SJSA1 (cell line): ENCODE measurements at places on chromosomes 3 and 15. TPM values are rescaled to one million over a fixed set of nuclear protein-coding genes. Genes with fewer than 3 reads are reported as not detected.

DNA sequence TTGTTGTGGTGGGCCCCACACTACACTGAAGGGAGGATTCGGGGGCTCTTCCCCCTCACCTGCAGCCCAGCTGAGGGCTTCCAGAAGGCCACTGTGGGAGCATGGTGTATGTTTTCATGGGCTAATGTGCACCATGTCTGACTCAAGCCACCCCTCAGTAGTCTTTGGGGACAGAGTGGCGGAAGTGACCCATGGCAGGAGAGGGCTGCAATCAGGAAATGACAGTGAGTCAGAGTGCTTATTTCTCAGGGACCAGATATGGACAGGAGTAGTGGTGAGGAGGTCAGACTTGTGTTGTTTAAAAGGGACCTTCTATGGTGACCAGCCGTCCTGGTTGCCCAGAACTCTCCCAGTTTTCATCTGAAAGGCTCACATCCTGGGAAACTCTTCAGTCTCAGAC lies 32.8 kb upstream of the SLC9A9 start:
- H3K36me3 ChIP-seq, result no peaks in the 10 kb centered on the region
- no peaks in the 10 kb centered on the region; the same call in 1 of the 2 replicates for H3K27me3 ChIP-seq
- H3K4me1 ChIP-seq, result no peaks in the 10 kb centered on the region
- no peak for DNase-seq
- no peak overlapping the region for H3K4me3 ChIP-seq

GRCh38 chr3:65672871-65673815 lies 365.6 kb downstream of the MAGI1 start:
- no peaks in the 10 kb centered on the region for H3K4me1 ChIP-seq
- H3K27ac ChIP-seq, result no peak overlapping the region
- H3K4me3 ChIP-seq, result no peak overlapping the region
- peak; percentile 14 for DNase-seq
- H3K36me3 ChIP-seq, result no peaks in the 10 kb centered on the region

RARB gene
- 11.7 and 17.9 TPM in 2 replicates for total RNA-seq

GRCh38 chr3:171782617-171783016 lies 27.7 kb downstream of the PLD1 start:
- no peaks in the 10 kb centered on the region for H3K36me3 ChIP-seq
- H3K27ac ChIP-seq, result no peak overlapping the region
- peaks cover 28% of the 10 kb centered on the region for H3K4me1 ChIP-seq
- DNase-seq, result no peak
- H3K27me3 ChIP-seq, result no peaks in the 10 kb centered on the region
- no peak overlapping the region for H3K4me3 ChIP-seq

SH2D7 gene
- total RNA-seq, result not detected in 2 replicates

- H3K27me3 ChIP-seq, result no peaks in the 10 kb centered on the region
- H3K4me3 ChIP-seq, result no peak overlapping the region
- DNase-seq, result no peak
- H3K27ac ChIP-seq, result no peak overlapping the region
- peaks cover 60% of the 10 kb centered on the region for H3K36me3 ChIP-seq
Observed at GRCh38 chr15:99167640-99168039, 62.8 kb downstream of the SYNM start.

- no peaks in the 10 kb centered on the region for H3K36me3 ChIP-seq
- no peak for DNase-seq
- no peak overlapping the region for H3K4me3 ChIP-seq
- no peaks in the 10 kb centered on the region for H3K27me3 ChIP-seq
- H3K4me1 ChIP-seq, result no peaks in the 10 kb centered on the region
Observed at GRCh38 chr3:97464035-97464434, 300.5 kb upstream of the ARL6 start.

POPDC2 gene
- total RNA-seq, result 0.97 TPM in 1 of 2 replicates, not detected in the other

- DNase-seq, result no peak
- H3K36me3 ChIP-seq, result no peaks in the 10 kb centered on the region
- H3K27me3 ChIP-seq, result no peaks in the 10 kb centered on the region
- H3K4me3 ChIP-seq, result no peak overlapping the region
- no peak overlapping the region for H3K27ac ChIP-seq
Observed at GRCh38 chr15:88788036-88788435, 15.2 kb upstream of the ACAN start.

TMEM212 gene
- not detected in 2 replicates for total RNA-seq

GRCh38 chr3:143158014-143158988 lies 38.7 kb downstream of the CHST2 start:
- no peaks in the 10 kb centered on the region for H3K27me3 ChIP-seq
- H3K36me3 ChIP-seq, result no peaks in the 10 kb centered on the region
- H3K4me1 ChIP-seq, result no peaks in the 10 kb centered on the region
- H3K27ac ChIP-seq, result no peak overlapping the region

DBR1 gene
- 17.4 and 19.8 TPM in 2 replicates for total RNA-seq

DNA sequence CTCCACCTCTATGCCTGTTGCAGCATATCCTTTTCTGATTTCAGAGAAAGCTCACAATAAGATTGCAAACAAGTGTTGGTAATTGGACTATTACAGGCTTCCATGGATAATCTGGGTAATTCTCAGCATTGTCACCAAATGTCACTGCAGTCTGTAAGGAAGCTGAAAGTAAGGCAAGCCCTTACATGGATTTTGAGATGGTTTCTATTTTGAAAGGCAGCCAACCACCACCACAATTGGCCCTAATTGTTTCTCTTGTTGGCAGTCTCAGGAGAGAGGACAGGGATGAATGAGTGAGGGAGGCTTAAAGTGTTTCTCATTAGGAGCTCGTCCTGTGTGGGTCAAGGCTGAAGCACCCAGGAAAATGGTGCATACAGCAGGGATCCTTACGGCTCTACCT lies 879.9 kb downstream of the TUSC7 start:
- DNase-seq, result no peak
- no peaks in the 10 kb centered on the region for H3K36me3 ChIP-seq
- H3K27me3 ChIP-seq, result no peaks in the 10 kb centered on the region
- no peaks in the 10 kb centered on the region for H3K4me1 ChIP-seq
- no peak overlapping the region for H3K27ac ChIP-seq

DNA sequence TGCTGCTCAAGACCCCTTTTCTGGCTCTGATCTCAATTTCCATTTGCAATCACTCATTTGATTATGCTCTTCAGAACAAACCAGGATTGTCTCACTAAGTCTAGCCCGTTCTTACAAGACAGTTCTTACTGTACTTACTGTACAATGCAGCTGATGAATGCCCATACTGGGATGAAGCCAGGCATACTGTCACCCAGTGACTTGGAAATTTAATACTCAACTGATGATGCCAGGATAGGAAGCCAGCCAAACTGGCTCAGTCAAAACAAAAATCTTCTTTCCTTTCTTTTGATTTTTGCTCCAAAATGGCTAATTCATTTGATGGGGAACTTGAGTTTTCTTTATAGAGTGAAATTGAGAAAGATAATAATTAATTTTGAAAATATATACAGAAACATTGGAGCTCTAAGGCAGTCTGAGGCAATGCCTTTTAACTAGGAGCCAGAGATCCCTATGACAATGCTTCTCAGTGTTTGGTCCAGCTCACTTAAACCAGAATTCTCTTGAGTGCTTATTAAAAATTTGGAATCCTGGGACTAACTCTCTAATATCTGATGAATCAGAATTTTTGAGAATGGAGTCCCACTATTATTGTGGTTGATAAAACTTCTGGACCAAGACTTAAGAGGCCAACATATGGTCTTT lies 265.6 kb upstream of the THBS1 start:
- no peaks in the 10 kb centered on the region for H3K4me1 ChIP-seq
- H3K27me3 ChIP-seq, result no peaks in the 10 kb centered on the region
- no peak overlapping the region for H3K27ac ChIP-seq
- DNase-seq, result no peak

ATP13A5 gene
- not detected in 2 replicates for total RNA-seq

GRCh38 chr15:77058468-77058867 lies 12.4 kb downstream of the TSPAN3 start:
- H3K4me3 ChIP-seq, result no peak overlapping the region
- H3K27me3 ChIP-seq, result no peaks in the 10 kb centered on the region
- H3K4me1 ChIP-seq, result no peaks in the 10 kb centered on the region
- H3K27ac ChIP-seq, result no peak overlapping the region
- peaks cover 8% of the 10 kb centered on the region; the same call in 1 of the 2 replicates for H3K36me3 ChIP-seq

DNA sequence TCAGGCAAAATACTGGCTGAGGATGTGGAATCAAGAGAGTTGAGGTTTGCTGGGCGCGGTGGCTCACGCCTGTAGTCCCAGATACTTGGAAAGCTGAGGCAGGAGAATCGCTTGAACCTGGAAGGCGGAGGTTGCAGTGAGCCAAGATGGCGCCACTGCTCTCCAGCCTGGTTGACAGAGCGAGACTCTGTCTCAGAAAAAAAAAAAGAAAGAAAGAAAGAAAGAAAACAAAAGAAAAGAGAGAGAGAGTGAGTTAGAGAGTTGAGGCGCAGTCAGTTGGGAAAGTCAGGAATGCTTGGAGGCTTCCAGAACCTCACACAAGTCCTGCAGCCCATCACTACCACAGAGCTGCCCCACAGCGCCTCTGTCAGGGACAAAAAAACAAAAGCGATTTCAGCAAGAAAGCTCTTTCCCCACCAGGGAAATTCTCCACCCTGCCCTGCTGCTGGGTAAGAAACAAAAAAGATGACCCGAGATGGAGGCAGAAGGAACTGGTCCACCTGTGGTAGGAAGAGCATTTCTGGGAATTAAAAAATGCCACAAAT lies 13.8 kb downstream of the HDC start:
- H3K36me3 ChIP-seq, result no peaks in the 10 kb centered on the region
- H3K4me1 ChIP-seq, result peaks cover 9% of the 10 kb centered on the region
- H3K27ac ChIP-seq, result no peak overlapping the region
- no peak for DNase-seq
- H3K4me3 ChIP-seq, result no peak overlapping the region

- H3K27ac ChIP-seq, result no peak overlapping the region
- H3K4me1 ChIP-seq, result no peaks in the 10 kb centered on the region
- H3K27me3 ChIP-seq, result no peaks in the 10 kb centered on the region
- no peak for DNase-seq
- H3K36me3 ChIP-seq, result no peaks in the 10 kb centered on the region
Observed at GRCh38 chr3:56693750-56694149, 10.7 kb upstream of the TASOR start.

RAB11A gene
- total RNA-seq, result 196 and 205 TPM in 2 replicates

DNA sequence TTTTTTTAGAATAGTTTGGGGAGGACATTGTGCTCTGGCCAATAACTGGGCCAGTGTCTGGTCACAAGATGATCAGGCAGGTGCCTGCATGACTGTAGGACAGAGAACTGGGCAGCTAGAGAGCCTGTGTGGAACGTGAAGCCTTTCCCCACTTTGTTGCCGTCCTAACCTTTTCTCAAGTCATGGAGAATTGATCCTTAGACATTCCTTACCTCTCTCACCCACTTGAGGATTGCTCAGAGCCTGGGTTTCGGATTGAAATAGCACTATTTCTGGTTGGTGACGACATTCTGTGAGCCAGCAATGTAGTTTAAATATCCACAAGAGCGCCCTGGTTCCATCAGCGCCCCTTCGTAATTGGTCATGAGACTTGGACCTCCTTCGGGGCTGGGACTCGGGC lies 138.4 kb downstream of the IGF1R start:
- H3K4me3 ChIP-seq, result no peak overlapping the region
- H3K27ac ChIP-seq, result no peak overlapping the region
- no peaks in the 10 kb centered on the region for H3K4me1 ChIP-seq
- H3K27me3 ChIP-seq, result no peaks in the 10 kb centered on the region

DNA sequence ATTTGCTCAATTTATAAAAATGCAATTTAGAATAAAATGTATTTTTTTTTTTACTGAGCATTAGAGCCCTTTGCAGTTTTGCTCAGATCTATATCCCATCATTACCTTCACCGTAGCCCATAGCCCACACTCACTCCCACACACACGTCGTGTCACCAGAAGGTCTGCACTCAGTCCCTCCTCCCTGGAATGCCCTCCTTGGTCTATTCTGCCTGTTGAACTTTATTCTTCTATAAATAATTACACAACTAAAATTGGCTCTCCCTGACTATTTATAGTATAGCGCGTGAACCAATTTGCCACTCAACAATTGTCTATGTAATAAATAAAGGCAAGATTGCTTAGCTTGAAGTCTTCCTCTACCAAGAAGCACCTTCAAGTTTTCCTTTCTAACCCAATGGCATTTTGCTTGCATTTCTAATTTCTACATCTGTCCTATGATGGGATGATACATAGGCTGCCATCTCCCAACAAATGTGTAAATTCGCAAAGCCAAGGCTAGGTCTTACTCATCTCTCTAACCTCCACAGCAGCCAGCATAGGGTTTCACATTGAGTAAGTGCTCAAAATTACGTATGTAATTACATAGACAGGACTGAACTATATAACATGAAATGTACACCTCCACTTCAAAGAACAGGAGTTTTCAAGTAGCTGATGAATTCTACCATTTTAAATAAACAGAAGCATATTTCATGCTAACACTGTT lies 172.0 kb upstream of the HES1 start:
- H3K27ac ChIP-seq, result no peak overlapping the region
- H3K4me1 ChIP-seq, result peaks cover under 1% of the 10 kb centered on the region
- no peaks in the 10 kb centered on the region for H3K36me3 ChIP-seq
- H3K27me3 ChIP-seq, result no peaks in the 10 kb centered on the region
